ENCODE measurements at places on chromosomes 5 and 9.
A peak's percentile ranks its signal among the peaks of the same experiment; 100 is the strongest.

DNA sequence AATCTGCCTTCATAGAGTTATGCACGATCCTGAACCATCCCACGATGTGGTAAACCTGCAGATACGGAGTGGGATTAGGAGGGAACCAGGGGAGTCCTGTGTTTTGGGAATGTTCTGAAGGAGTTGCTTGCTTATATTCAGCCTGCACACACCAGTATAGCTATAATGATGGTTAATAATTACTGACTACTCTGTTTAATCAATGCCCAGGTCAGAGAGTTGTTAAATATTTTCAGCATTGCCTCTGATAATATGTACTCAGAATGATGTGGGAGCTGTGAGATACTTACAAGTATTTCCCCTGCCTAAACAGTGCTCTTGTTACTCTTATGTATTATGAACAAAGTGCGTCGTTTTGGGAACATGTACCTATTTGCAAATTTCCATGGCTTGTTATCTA is 34.8 kb upstream of the STK32A start:
- DNase-seq = no peak

- peak; percentile 85 for DNase-seq
Observed at GRCh38 chr9:107637421-107638420, 148.2 kb upstream of the KLF4 start.

- no peak for DNase-seq
Observed at GRCh38 chr9:121718501-121718900, 67.1 kb downstream of the DAB2IP start.

DNA sequence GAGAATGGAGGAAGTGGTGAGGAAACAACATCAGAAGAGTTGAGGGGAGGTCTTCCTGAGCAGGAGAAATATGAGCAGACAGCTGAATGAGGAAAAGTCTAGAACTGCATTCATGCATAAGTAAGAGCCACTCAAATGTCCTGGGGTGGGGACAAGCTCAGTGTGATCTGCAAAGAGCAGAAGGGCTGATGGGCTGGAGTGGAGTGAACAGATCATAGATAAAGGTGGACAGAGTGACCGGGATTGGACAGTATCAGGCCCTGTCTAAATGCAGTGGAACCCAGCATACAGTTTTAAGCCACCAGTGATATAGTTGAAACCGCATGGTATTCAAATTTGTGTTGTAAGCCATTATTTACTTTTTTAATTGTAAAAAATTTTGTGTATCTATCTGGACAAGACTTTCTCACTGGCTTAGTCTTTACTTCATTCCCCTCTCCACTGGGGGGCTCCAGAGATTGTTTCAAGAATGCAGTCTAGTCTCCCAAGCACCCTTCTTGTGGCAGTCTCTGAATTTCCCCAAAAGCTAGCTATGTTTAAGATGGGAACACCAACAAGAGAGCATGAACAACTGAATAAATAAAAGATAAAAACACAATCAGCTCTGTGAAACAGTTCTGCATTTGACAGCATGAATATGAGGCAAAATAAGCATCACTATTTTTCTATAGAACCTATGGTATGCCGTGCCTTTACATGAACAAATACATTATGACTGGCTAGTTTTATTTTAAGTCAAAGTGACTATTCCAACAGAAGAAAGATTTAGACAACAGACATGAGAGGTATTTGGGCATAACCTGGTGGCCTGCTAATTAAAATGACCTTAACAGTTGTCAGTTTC is 10.7 kb upstream of the STK32A start:
- DNase-seq = no peak

GRCh38 chr5:71589903-71590302 is 2.8 kb downstream of the MCCC2 start:
- DNase-seq = no peak

DNA sequence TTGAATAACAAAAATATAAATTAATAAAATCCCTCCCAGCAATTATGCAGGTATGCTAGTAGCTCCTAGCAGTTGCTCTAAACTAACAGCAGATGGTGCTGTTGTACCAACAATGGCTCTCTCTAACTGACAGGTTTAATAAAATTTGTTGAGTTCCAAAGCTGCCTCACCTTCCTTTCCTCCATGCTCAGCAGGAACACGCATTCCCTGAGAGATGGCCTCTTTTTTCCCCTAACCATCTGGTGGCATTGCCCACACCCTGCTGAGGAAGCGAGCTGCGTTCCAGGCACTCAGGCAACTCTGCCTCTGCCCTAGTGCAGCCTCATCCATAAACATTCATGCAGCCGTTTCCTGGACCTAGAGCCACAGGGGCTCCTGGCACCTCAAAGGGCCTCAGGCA is 106.2 kb downstream of the KLHL3 start:
- peak; percentile 48 for DNase-seq

GRCh38 chr5:111707630-111708164 is 49.3 kb downstream of the NREP start:
- DNase-seq = no peak

- no peak for DNase-seq
Observed at GRCh38 chr9:109743696-109744095, 36.3 kb upstream of the PALM2AKAP2 start.

- DNase-seq = no peak
Observed at GRCh38 chr9:2228132-2228531, 213.0 kb downstream of the SMARCA2 start.

GRCh38 chr5:29230591-29230990 is 1962.9 kb upstream of the CDH6 start:
- DNase-seq = no peak

Measured in right kidney (tissue), 9 donors.